Lower leg skin (tissue), 4 donors: ENCODE measurements at places on chromosomes 3 and 15. TPM values are rescaled to one million over a fixed set of nuclear protein-coding genes. Genes with fewer than 3 reads are reported as not detected.

Gene LTF
- 2.4 TPM for total RNA-seq

Gene SPINK8
- not detected for total RNA-seq

Gene FBXL22
- not detected for total RNA-seq

Gene HYAL3
- 2.7 TPM for total RNA-seq

Gene AP3B2
- 2.4 TPM for total RNA-seq

Gene CCR3
- 3.2 TPM for total RNA-seq

GRCh38 chr3:100384733-100385525 lies 16.0 kb downstream of the TOMM70 start:
- DNase-seq = no peak

DNA sequence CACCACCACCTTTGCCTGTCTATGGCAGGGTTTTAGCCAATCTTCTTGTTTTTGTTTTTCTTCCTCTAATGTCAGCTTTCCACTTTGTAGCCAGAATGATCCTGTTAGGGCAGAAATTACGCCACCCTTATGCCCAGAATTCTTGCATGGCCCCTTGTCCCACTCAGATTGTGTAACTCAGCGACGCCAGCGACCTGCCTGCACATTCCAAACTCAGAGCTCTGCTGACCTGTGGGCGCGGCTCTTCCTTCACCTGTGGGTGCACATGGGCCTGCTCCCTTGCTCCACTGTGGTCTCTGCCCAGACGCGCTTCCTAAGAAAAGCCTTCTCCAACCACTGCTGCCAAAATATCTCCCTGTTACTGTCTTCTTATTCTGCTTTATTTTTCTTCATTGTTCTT lies 45.0 kb downstream of the MED12L start:
- DNase-seq = no peak

GRCh38 chr3:40366203-40367162 lies 20.5 kb upstream of the ENTPD3 start:
- DNase-seq = no peak

GRCh38 chr3:4398941-4399245 lies 68.2 kb downstream of the SUMF1 start:
- no peak for DNase-seq

GRCh38 chr3:135865085-135865484 lies 100.4 kb upstream of the PPP2R3A start:
- DNase-seq = no peak

DNA sequence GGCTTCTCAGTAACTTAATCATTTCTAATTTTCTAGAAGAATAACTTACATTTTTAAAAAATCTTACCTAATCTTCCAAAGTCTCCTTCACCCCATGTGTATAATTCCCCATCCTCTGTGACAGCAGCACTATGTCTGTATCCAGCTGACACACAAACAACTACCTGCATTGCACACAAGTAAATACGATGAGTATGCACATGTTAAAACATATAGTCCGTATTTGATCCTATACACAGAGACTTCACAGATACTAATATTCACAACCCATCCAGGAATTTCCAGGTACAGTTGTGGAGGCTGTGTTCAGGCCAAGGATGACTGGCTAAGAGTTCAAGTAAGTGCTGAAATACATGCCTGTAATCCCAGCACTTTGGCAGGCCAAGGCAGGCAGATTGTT lies 78.6 kb downstream of the HERC1 start:
- no peak for DNase-seq
